Daoy (cell line): ENCODE measurements at places on chromosomes 3 and 15. TPM values are rescaled to one million over a fixed set of nuclear protein-coding genes. Genes with fewer than 3 reads are reported as not detected.

GHSR gene
- not detected in 2 replicates for total RNA-seq

FBXO45 gene
- total RNA-seq = 31.5 and 33.4 TPM in 2 replicates

GNAT1 gene
- total RNA-seq = not detected in 2 replicates

SLC28A1 gene
- not detected in 2 replicates for total RNA-seq

FAM3D gene
- not detected in 2 replicates for total RNA-seq
